GM13977 (cell line): ENCODE measurements at places on chromosomes 2 and 18.
A peak's percentile ranks its signal among the peaks of the same experiment; 100 is the strongest.

GRCh38 chr2:128411431-128411830 is 92.8 kb upstream of the HS6ST1 start:
- DNase-seq, result no peak

DNA sequence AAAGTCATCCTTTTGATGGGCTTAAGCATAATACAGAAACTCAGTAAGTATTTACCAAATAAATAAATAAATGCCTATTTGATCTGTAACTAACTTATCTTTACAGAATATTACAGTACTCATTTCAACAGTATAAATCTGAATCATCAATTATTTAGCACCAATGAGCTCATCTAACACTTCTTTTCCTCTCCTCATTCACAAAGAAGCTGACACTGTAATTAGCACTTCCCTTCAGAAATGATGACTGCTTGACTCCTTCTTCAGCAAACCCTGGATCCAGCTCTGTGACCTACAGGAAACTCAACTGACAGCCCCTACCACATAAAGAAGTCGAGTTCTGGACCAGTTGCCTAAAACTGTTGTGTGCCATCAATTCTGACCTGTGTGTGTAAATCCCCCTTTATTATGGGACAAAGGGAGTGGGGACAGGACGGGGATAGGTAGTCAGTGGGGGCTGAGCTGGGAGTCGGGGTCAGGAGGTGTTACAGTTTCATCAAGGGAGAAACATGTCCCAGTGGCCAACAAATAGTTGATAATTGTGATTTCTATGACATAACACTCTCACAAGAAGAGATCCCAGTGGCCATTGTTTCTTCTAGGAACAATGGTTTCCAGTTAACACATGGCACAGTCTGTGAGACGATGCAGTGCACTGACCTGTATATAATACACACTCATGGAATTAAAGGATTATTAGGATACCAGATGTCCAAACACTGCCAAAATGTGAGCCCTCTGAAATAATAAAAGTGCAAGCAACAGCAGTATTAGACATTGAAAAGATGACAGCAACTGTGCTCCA is 68.7 kb downstream of the STK39 start:
- no peak for DNase-seq

DNA sequence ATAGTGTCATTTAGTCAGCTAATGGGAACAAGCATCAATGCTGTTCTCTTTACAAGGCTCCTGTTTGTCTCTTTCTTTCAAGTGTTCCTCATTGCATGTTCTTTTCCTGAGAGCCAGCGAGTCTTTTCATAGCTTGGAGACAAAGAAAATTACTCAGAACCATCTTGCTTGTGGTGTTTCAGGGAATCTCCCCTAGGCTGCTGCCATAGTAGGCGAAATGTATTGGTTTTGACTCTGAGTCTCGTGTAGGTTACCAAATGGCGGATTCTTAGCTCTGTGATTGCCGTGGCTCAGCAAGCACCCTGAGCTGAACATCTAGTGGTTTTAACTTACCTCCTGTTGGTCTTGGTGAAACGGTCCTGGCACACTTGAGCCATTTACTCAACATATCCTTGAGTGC is 68.7 kb downstream of the RHBDD1 start:
- DNase-seq, result peak; percentile 41

- no peak for DNase-seq
These were observed 134.6 kb downstream of the BABAM2 start for GRCh38 chr2:28025123-28025522.

DNA sequence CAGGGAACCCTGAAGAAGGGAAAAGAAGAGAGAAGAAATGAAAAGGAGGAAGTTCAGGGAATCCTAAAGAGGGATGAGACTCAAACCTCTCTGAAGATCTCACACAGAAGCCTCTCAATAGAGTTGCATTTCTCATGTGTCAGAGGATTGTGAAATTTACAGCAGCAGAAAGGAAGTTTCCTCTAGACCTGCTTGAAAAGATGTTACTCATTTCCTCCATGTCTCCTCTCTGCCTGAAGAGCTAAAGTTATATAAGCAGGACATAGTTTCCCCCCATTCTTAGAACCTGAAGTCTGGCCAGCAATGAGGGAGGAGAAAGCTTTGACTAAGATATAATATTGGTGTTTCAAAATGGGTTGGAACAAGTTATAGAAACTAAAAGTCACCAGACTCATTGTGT is 1155.6 kb downstream of the LRP1B start:
- no peak for DNase-seq

DNA sequence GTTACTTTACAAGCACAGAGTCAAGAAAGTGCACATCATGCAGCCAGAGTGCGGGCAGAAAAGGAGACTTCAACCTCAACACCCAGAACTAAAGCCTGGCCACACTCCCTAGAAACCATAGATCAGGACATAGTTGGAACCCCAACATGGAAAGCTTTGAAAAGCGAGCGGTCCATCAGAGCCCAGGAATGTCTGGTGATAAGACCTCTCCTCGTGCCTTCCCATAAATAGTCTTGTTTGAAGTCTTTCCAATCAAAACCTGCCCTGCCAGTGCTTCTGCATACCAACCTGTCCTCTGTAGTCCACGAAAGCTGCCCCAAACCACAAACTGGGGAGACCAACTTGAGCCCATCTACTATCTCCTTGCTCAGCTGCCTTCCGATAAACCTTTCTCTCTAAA is 55.5 kb downstream of the NEURL3 start:
- no peak for DNase-seq

- DNase-seq, result no peak
These were observed 251.8 kb downstream of the MEIS1 start for GRCh38 chr2:66686755-66687154.

- DNase-seq, result no peak
These were observed 539.0 kb downstream of the ARHGAP15 start for GRCh38 chr2:143668234-143668633.

DNA sequence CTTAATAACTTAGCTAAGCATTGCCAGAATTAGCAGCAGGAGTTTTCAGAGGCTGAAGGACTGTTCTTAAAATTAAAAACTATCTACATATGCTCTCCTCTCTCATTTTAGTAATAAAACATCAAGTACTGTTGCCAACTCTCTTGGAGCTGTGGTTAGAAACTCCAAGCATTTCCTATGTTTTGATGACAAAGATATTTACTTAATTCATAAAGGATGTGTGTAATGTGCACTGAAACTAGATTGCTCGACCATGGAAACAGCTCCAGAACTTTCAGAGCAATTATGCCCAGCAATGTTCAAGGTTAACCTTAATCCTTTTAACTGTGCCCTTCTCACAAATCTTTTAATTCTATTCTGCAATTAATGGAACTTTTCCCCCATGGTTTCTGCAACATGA is 8.4 kb downstream of the GRP start:
- DNase-seq, result no peak

DNA sequence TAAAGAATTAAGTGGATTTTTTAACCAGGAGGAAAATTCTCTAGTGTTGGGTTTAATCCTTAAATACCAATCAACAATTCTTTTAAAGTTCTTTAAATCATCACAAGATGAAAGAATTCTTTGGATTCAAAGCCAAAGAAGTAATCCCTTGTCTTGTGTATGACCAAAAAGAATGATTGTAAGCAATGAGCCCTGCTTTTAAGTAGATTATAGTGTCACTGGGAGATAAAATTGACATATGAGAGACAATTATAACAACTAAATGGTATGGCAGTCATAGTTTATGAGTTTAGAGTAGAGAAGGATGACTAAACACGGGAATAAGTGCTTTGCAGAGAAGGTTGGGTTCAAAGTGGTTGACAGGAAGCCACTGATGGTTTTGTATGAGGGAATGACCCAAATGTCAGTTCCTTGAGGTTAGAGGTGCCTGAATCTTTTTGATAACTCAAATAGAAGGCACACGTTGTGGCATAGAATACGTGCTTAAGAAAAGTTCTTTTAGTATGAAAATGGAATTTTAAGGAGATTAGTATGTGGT is 199.6 kb upstream of the TCF4 start:
- no peak for DNase-seq

GRCh38 chr2:160322320-160322719 is 122.2 kb upstream of the ITGB6 start:
- DNase-seq, result no peak

DNA sequence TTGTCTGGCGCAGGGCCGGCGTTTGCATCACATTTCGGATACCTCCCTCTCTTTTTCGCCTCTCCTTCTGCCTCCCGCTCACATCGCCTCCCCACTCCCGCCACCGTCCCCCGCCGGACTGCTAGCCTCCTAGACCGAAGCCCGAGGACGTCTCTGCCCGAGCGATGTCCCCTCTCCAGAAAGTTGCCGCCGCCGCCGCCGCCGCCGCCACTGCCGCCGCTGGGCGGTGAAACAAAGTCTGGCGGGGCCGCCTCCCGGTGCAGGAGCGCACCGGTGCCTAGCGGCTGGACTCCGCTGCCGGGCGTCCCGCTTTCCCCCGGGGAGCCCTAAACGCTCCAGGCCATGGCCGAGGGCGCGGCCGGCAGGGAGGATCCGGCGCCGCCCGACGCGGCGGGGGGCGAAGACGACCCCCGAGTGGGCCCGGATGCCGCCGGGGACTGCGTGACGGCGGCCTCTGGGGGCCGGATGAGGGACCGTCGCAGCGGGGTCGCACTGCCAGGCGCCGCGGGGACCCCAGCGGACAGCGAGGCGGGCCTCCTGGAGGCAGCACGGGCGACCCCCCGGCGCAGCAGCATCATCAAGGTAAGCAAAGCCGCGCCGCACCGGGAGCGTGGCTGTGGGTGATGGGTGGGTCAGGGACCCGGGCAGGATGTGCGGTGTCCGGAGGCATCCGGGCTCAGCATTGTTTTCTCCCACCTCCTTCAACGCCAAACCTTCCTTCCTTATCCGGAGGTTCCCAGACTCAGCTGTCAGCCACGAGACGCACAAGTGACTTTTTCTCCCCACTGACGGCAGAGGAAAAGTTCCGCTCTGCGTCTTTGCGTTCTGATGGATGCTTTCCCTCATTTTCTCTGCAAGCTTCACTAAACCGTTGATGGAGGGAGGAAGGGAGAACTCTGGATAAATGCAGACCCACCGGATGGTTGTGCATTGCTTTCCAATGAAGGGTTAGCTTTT is 643 bp downstream of the PLCL1 start:
- DNase-seq, result peak; percentile 47

DNA sequence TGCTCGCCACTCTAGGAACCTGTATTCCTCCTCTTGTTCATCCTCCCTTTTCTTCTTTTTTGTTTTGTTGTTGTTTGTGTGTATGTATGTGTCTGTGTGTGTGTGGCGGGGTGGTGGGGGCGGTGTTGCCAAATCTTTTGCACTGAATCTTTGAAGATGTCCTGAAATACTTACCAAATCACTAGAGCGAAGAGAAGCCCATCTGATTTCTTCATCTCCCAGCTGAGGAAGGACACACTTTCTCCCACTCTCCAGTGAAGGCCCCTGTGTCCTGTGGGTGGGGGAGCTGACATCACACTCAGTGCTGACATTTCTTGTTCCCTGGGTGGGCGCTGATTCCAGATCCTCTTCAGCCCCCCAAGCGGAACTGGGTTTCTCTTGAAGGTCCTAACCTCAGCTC is 74.5 kb downstream of the NEDD4L start:
- DNase-seq, result no peak

DNA sequence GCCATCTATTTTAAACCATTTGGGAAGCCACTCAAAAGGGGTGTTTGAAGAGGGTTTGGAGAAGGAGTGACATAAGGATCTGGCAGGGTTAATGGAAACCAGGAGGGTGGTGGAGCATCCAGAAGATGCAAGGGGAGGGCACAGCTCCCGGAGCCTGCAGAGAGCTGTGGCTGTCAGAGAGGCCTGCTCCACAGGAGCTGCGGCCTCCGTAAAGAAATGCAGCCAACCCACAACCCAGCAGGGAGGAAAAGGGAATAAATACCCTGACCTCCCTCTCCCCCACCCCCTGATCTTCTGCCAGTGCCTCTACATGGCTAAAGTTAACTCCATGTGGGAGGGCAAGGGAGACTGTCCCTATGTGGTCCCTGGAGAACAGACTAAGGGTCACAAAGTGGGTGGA is 567.1 kb upstream of the POU3F3 start:
- no peak for DNase-seq

- no peak for DNase-seq
These were observed 251.5 kb upstream of the NXPH2 start for GRCh38 chr2:139031722-139032121.

- DNase-seq, result no peak
These were observed 16.6 kb upstream of the STK17B start for GRCh38 chr2:196187898-196188458.

DNA sequence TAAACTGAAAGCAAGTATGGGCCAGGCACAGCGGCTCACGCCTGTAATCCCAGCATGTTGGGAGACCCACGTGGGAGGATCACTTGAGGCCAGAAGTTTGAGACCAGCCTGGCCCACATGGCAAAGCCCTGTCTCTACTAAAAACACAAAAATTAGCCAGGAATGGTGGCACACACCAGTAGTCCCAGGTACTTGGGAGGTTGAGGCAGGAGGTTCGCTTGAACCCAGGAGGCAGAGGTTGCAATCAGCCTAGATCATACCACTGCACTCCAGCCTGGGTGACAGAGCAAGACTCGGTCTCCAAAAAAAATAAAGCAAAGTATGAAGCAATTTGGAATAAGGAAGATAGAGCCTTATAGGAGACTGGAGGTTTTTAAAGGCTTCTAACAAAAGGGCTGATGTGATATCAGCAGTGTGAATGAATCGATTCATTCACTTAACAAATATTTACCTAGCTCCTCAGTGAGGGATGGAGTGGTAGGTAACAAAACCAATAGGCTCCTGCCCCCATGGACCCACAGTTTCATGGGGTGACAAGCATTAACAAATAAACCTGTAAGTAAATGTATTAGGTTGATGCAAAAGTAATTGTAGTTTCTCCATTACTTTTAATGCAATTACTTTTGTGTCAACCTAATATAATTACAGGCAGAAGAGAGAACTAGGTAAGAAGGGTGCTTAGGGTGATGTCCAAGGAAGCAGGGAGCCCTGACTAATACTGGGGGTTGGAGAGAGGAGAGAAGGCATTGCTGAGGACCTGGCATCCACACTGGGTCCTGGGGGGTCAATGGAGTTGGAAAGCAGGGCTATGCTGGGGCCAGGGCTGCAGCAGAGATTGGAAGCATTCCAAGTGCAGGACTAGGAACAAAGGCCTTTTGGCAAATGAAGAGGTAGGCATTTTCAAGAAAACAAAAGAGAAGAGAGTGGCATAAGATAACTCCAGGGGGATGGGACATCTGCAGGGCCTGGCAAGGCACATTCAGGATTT is 195.4 kb upstream of the ARL4C start:
- DNase-seq, result no peak

GRCh38 chr2:119315241-119315925 is 51.3 kb downstream of the C2orf76 start:
- DNase-seq, result no peak

- DNase-seq, result peak; percentile 65
These were observed at the start of gene LYPD6B for GRCh38 chr2:149038442-149039212. LYPD6B (plus strand) TSS chr2:149038699; CDS start chr2:149130949, 92,250 bp downstream.

GRCh38 chr18:58076052-58076451 is 32.0 kb downstream of the NEDD4L start:
- DNase-seq, result no peak

GRCh38 chr18:49597157-49597931 is 35.5 kb downstream of the LIPG start:
- no peak for DNase-seq

- peak; percentile 20 for DNase-seq
These were observed 46.5 kb upstream of the EPG5 start for GRCh38 chr18:46013484-46014189.

GRCh38 chr2:41932241-41933045 is 115.4 kb upstream of the PKDCC start:
- no peak for DNase-seq

- no peak for DNase-seq
These were observed 399.0 kb upstream of the SLC39A10 start for GRCh38 chr2:195257979-195258378.
